ENCODE measurements at places on chromosomes 6 and 20.

GRCh38 chr6:135667691-135668455 lies 170.3 kb upstream of the AHI1 start:
- no peak for DNase-seq

- DNase-seq, result no peak
Observed at GRCh38 chr6:139327038-139327437, 35.2 kb upstream of the TXLNB start.

- DNase-seq, result no peak
Observed at GRCh38 chr20:63065911-63066310, 59.1 kb upstream of the BHLHE23 start.

GRCh38 chr6:82030761-82031503 lies 216.6 kb downstream of the IBTK start:
- DNase-seq, result no peak

DNA sequence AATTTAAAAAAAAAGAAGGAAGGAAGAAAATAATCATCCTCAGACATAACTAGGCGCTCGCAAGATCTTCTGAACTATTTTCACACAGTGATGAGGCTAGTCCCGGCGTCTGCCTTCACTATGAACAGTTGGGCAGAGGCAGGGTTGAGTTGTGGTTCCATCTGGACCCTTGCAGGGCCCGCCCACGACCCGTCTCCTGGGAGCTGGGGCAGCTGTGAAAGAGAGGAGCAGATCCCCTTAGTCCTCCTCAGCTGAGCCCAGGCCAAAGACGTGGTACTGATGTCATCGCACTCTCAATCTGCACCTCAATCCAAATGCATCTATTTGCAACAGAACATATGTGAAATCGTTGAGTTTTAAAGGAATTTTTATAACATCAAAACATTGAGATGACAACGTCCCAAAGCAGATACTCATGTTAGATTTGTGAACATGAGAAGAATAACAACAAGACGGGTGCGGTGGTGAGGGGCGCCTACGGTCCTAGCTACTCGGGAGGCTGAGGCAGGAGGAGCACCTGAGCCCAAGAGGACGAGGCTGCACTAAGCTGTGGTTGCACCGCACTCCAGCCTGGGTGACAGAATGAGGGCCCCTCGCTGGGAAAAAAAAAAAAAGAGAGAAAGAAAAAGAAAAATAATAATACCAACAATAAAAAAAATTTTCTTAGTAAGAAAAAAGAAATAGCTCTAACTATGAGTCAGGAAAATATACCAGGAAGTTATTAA lies 15.3 kb downstream of the TCFL5 start:
- no peak for DNase-seq

GRCh38 chr6:74507649-74508048 lies 698.2 kb downstream of the COL12A1 start:
- no peak for DNase-seq

DNA sequence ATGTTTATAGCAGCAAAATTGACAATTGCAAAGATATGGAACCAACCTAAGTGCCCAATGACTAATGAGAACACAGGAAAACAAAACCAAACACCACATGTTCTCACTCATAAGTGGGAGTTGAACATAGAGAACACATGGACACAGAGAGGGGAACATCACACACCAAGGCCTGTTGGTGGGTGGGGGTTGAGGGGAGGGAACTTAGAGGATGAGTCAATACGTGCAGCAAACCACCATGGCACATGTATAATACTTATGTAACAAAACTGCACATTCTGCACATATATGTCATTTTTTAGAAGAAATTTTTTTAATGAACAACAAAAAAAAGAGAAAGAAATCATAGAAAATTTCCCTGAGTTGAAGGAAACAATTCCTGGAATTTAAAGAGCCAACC lies 3.9 kb downstream of the EPM2A start:
- no peak for DNase-seq

- DNase-seq, result no peak
Observed at GRCh38 chr6:89260832-89261231, 43.7 kb upstream of the GABRR1 start.

DNA sequence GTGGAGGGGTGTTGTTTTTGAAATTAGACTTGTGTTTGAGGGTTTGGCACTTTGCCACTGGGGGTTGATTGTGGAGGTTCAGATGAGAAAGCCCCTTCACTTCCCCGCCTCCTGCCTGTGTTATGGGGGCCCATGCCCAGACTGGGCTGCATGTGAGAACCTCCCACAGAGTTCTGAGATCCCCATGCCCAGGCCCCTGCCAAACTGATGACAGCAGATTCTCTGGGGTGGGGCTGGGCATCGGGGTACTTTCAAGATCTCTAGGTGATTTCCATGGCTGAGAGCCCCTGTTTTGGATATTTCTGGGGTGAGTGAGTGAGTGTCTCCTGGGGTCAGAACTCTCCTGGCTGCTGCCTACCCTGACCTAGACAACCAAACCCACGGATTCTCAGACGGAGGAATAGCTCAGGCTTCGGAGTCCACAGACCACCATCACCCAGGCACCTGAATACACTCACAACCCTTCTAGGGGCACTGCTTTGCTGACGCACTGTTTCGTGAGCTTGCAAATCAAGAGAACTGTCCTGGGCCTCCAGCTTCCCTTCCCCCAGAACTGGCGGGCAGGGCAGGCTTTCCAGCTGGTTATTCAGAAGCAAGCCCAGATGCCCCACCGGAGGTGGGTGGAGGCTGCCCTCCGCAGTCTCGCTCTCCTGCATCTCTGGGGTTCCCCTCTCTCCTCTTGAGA lies 6.3 kb downstream of the BCAS1 start:
- no peak for DNase-seq

- no peak for DNase-seq
Observed at GRCh38 chr20:46770330-46771194, 61.1 kb downstream of the SLC2A10 start.

- DNase-seq, result no peak
Observed at GRCh38 chr6:119043265-119043664, 35.2 kb downstream of the FAM184A start.

GRCh38 chr6:161237176-161237575 lies 36.7 kb downstream of the AGPAT4 start:
- DNase-seq, result no peak

- no peak for DNase-seq
Observed at GRCh38 chr6:158758941-158759479, 60.2 kb downstream of the EZR start.

- no peak for DNase-seq
Observed at GRCh38 chr6:130037207-130037811, 18.9 kb downstream of the L3MBTL3 start.

- no peak for DNase-seq
Observed at GRCh38 chr6:112407101-112407590, 60.0 kb downstream of the RFPL4B start.

DNA sequence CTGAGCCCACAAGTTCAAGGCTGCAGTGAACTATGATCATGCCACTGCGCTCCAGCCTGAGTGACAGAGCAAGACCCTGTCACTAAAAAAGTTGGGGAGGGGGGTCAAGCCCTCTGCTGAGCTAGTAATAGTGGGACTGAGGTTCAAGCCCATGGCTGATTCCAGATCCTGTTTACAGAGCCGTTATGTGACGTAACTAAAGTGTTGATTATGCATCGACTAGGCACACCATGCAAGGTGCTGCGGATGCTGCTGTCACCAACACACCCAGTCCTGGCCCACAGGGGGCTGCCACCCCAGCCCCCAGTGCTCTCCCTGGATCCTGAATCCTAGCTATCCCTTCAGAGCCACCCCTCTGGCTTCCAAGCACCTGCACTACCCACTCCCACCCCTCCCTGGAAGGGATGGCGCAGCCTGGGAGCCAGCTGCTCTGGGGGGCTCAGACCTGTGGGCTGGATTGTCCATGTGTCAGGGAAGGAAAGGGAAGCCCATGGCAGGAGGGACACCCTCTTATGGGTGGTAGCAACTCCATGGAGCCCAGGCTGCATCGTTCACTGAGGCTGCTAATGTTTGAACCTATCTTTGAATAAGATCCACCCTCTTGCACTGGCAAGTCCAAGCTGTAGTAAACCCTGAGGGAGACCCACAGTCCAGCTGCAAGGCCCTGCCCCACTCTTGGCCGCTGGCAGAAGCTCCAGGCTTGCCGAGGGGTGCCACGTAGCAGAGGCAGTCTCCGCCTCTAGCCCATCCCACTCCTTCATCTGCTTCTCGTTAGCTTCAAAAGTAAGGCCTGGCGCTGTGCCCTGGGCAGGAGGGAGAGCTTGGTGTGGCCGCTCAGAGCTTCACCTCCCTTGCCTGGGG lies 95.0 kb downstream of the SNX5 start:
- DNase-seq, result peak; percentile 80

GRCh38 chr6:154901876-154902552 lies 93.1 kb upstream of the TIAM2 start:
- DNase-seq, result no peak

DNA sequence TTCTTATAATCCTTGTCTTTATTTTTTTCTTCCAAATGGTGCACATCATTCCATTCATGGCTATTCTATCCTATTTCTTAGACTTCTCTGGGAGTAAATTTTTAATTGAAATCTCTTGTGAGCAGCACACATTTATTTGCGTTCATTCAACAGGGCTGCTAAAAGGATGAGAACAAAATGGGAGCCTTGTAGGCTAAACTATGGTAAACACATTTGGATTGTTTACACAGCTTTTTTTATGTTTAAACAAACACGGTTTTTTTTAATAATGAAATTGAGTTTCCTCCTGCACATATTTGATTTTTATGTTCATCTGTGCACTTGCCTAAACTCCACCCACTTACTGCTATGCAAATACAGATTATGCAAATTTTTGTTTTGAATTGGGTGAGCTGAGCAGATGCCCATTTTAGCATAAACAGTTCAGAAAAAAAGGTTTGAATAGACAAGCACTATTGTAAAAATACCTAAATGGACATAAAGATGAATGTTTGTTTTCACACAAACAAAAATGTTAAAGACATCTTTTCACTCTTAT lies 92.0 kb downstream of the OLIG3 start:
- no peak for DNase-seq

DNA sequence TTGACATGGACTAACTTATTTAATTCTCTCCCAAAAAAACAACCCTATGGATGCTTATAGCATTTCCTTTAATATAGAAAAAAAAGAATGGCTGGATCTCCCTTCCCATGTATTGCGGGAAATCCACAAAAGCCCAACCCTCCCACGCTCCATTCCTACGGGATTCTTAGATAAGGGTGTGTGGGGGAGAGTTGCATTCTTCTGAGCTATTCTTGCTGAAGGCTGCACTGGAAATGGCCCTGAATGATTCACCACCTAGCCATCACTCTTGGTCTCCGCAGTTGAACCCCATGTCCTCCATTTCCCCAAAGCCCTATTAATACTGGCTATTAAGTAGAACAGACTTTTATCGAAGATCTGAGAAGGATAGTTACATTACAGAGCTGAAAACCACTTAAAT lies 41.9 kb upstream of the ADGRF5 start:
- DNase-seq, result no peak

DNA sequence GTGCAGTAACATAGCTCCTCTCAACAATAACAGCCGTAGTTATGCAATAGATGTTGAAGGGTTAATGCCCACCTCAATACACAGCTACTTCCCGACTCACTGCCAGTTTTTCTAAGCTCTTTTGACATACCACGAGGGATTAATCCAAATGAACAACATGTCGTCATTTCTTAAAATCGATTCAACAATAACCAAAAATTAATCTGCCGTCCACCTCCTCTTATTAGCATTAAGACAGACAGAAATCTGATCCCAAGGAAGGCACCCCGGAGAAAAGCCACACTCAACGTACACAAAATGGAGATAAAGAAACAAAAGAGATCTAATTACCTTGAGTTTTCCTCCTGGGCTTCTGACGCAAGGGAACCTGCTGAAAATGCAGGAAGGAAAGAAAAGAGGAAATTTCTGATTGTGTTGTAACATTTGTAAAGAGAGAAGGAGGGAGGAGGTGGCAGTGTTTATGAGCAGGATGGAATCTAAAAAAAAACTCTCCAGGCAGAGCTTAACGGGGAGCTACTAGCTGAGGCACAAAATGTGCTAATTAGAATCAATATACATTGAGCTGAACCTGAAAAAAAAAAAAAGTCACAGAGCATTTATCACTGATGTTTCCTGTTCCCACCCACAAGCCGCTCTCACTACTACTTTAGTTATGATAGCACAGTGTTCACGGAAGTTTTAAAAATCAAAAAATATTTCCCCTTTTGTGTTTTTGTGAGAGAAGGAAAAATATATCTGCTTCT lies 109.3 kb downstream of the IPCEF1 start:
- DNase-seq, result no peak

DNA sequence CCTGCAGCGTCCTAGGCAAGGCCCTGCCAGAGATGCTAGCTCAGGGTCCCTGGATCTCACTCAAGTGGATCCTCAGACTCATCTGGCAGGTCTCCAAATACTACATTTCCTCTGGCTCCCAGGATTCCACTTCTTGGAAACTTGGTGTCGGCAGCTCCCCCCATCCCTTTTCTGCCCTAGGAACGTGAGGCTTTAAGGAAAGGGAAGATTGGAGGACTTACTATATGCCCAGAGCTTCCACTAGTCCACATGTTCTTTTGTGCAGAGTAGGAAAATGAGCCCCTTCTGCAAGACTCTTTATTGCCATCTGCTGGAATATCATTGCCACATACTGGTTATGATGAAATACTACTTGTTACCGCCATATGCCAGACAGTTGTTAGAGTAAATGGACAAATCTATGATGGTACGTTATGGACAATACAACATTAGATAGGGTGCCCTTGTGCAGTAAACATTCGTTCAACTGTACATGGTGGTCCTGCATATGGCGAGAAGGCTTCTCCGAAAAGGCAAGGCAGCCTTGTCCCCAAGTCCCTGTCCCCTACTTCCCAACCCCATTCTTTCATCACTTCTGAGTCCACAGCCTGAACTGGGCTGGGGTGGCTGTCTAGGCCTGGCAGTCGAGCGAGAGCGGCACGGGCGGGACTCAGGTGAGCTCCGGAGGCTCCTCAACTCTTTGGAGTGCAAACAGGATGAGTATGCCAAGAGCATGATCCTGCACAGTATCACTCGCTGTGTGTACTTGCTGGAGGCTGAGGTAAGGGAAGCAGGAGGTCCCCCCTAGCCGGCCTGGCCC lies 780 bp downstream of the ARMC12 start:
- DNase-seq, result peak; percentile 52

DNA sequence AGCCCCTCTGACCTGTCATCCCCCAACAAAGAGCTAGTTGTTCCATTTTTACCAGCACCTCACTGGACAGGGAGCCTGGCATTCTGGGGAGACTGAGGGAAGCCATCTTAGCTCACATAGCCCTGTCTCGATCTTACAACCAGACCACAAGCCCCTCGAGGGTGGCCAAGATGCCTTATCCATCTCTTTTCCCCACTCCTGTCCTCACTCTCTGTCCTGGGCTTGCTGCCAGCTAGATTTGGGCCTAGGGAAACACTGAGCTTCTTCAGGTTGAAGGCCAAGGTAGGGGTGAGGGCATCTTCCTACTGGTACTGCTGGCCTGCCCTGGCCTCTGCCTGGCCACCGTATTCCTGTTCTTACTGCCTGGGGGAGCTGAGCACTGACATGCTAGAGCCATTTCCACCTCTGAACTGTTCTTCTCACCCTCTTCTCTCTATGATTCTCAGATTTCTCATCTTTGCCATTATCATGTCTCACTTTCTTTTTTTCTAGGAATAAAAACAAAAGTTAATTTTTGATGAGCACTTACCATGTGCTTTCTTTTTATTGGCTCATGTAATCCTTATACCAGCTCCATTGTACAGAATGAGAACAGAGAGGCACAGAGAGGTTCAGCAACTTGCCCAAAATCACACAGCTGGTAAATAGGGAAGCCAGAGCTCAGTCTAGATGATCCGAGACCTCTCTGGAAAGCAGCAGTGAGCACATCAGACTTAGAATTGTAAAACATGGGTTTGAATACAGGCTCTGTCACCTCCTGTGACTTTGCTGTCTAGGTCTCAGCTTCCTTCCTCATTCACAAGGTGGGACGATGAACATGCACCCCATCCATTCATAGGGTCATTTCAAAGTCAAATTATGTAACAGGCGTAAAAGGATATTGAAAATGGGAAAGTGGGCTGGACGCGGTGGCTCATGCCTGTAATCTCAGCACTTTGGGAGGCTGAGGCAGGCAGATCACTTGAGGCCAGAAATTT lies 28.7 kb downstream of the FGD2 start:
- no peak for DNase-seq
